ENCODE measurements at places on chromosomes 13 and 19.

DNA sequence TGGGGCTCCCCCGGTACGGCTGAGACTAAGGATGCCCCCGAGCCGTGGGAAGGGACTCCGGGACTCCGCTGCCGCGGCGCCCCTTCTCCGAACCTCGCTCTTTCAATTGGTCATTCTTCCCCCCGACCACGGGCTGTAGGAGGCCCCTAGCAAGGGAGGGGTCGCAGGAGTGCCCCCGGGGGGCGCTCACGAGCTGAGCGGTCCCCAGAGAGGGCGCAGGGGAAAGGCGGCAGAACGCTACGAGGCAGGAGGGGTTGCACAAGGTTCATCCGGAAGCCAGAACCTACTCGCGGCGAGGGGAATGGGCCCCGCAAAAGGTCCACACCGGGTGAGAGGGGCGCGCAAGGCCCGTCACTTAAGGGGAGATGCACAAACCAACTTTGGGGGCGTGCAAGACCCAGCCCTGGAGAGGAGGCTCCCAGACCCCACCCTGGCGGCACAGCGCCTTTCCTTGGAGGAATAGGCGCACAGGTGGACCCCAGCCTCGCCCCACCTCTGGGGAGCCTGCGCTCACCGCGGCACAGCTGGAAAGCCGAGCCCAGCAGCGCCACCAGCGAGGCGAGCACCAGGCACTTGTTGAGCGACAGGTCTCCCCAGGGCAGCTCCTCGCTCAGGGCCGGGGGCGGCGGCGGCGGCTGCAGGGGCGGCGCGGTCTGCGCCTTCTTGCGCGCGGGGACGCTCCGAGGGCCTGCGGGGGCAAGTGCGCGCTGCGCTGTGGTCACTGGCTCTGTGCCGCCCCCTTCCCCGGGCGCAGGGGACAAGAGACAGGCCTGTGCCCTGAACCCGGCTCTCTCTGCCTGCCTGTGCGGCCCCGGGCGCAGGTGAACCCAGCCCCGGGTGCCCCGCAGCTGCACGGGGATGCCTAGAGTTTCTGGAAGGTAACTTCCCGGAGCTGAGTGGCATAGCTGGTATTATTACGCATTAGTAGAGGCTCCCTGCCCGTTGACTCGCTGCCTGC is 2.8 kb downstream of the JSRP1 start:
- no peak for DNase-seq

GRCh38 chr13:44566601-44567000 is 9.5 kb downstream of the TSC22D1 start:
- DNase-seq: no peak

DNA sequence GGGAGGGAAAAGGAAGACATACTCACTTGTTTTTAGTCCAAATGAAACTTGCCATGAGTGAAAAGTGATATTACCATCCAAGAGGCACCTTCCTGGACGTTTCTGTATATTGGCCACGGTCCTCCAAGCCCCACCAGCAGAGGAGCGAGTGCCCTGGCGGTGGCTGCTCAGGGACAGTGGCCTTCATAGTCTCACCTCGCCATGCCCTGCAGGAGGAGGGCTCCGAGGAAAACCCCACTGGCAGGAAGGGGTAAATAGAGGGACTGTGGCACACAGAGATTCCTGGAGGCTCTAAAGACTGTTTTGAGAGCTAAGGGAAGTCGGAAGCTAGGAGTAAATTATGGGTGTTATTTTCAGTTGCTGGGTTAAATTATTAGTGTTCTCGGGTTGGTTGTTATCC is 98.4 kb upstream of the UBL3 start:
- no peak for DNase-seq

GRCh38 chr13:46858776-46859175 is 38.1 kb downstream of the HTR2A start:
- DNase-seq: no peak

GRCh38 chr19:29804493-29804892 is 7.3 kb upstream of the CCNE1 start:
- DNase-seq: no peak

- DNase-seq: no peak
Measured at GRCh38 chr13:110001670-110002275, 215.4 kb upstream of the IRS2 start.

- no peak for DNase-seq
Measured at GRCh38 chr13:39417131-39417530, 185.9 kb downstream of the LHFPL6 start.

GRCh38 chr13:26280822-26281221 is 26.9 kb downstream of the CDK8 start:
- DNase-seq: no peak

GRCh38 chr19:31347828-31348392 is 1.3 kb downstream of the TSHZ3 start:
- DNase-seq: no peak

- no peak for DNase-seq
Measured at GRCh38 chr19:39363901-39364457, 21.8 kb downstream of the SAMD4B start.

DNA sequence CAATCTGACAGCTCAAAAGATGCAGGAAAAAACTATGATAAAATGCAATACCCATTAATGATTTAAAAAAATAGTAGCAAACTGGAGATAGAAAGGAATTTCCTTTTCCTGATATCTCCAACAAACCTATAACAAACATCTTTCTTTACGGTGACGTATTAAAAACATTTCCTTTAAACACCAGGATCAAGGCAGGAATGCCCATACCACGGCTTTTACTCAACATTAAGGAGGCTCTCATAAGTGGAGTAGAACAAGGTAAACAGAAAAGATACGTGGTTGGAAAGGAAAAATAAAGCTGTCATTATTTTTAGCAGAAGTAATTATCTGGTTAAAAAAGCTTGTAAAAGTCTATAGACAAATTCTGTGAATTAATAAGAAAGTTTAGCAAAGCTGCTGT is 61.1 kb downstream of the MIPEP start:
- DNase-seq: no peak

GRCh38 chr13:66830940-66831716 is 399.0 kb downstream of the PCDH9 start:
- DNase-seq: no peak

- DNase-seq: no peak
Measured at GRCh38 chr13:43478902-43479301, 307.9 kb downstream of the ENOX1 start.

DNA sequence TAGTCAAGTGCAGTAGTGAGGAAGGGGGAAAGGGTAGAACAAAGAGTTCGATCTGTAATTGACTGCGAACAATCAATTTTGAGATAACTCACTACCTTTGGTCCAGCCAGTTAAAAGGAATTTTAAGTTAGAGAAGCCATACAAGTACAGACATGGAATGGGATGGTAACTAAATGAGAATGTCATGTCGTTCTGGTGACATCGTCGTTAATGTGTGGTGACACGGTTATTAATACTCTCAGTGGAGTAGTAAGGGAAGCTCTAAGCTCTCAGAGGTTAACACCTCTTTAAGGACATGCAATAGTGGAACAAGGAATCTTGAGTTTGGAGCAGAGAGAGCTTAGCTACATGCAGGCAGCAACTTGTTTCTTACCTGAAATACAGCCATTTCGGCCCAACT is 154.9 kb upstream of the KLF12 start:
- no peak for DNase-seq

- DNase-seq: no peak
Measured at GRCh38 chr13:35343417-35343816, 133.1 kb downstream of the MAB21L1 start.

DNA sequence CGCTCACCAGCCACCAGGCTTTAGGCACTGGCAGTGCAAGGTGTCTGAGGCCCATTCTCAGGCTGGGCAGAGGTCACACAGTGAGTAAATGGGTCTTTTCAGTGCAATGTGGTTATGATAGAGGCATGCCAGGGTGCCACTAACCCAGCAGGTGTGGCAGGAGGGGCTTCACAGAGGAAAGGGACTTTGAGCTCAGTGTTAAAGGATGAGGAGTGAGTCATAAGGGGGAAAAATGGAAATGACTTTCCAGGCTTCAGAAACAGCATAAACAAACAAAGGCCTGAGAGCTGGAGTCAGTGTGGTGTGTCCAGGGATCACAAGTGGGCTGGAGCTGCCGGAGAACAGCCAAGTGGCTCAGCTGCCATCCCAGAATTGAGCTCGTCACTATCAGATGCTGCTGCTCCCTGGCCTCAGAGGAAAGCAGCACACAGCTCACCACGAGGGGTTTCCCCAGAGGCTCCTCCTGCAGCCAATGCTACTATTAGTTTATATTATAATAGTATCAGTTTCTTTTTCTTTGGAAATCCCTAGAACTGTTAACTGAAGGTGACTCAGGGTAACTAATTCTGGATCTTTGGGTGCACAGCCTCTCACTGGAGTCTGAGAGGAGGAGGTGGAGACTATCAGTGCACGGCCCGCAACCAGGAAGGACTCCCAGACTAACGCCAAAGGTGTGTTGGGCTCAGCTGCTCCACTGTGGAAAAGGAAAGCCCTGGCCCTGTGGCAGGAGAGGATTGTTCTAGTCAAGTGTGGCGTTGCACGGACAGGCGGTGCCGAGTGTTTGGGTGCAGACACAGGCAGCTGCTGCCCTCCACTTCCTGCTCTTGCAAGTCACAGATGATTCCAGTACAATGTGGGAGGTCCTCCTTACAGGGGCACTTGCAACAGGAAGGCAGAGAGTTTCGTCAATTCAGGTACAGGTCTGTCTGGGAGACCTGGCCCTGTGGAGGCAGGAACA is 39.5 kb downstream of the DHRS12 start:
- no peak for DNase-seq

DNA sequence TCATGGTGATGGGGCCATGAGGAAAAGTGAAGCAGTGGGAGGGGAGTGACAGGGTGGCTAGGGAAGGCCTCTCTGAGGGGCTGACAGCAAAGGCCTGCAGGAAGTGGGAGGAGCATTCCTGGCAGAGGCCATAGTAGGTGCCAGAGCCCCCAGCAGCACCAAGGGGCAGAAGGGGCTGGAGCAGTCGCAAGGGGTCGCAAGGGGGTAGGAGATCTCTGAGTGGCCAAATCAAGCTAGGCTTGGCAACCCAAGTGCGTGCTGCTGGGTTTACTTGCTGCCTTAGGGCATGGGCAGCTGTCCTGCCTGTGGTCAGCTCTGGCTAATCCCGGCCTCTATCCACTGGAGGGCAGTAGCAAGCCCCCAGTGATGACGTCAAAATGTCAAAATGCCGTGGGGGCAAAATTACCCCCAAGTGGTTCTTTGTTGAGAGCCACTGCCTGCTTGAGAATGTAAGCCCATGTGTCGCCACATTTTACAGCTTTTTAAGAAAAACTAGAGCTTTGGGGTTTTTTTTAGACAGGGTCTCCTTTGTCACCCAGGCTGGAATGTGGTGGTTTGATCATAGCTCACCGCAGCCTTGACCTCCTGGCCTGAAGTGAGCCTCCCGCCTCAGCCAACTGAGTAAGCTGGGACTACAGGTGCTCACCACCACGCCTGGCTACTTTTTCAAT is 11.8 kb downstream of the CCDC97 start:
- no peak for DNase-seq

DNA sequence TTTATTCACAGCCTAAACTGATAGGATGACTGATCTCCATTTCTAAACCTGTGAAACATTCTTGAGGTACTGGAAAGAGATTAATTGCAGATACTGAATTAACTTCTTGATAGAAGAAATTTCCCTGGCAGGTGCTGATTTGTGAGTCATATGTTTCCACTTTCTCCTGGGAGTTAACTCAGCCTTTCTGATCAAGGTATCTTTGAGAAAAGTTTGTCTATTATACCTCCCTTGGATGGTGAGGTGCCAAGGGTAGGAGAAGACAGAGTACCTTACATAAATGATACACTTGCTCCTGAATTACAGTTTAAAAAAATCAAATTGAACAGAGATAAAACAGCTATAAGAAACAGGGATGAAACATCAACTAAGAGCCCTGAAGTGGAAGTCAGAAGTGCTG is 123.0 kb downstream of the RGCC start:
- no peak for DNase-seq

DNA sequence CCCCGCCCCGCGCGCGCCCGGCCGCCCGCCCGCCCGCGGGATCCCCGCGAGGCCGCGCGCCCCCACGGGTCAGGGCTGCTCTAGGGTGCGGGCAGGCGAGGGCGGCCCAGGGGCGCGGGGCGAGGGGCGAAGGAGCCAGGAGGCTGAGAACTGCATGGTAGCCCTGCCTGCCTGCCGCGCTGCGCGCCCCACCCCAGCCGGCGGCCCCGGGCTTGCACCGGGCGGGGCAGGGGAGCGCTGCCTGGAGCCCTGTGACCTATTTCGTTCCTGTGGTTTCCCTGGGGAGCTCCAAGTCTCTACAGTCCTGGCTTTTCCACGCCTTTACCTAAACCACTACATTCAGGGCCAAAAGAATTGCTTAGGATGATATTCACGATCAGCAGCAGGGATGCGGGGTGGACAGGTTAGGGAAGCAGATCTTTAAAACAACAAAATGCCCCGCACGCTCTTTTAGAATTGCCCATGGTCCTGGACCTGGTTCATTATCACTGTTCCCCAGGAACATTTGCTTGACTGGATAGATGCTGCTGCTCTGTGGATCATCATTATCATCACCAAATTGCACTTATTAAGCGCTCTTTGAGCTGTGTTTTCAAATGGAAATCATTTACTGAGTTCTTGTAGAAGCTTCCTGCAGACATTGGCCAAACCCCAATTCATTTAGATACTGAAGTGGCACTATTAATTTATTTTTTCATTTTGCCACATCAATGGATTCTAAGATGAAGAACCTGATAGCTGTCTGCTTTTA is 421 bp upstream of the GPR12 start:
- no peak for DNase-seq

GRCh38 chr13:30121666-30122065 is 185.7 kb downstream of the KATNAL1 start:
- no peak for DNase-seq

DNA sequence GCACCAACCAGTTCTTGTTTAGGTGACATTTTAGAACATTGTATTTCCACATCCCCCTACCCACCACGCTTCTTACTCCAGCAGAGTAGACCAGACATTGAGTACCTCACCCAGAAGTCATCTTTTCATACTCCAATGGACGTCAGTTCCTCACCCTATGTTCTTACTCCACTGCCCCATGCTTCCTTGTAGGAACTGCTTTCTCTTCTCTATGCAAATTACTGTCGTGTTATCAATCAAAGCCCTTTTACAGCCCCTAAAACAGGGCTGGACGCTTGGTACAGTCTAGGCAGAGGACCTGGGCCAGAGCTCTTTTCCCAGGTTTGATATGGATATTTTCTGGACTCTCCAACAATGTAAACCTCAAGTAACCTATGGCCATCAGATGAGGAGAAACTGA is 58.2 kb downstream of the USP12 start:
- DNase-seq: no peak

DNA sequence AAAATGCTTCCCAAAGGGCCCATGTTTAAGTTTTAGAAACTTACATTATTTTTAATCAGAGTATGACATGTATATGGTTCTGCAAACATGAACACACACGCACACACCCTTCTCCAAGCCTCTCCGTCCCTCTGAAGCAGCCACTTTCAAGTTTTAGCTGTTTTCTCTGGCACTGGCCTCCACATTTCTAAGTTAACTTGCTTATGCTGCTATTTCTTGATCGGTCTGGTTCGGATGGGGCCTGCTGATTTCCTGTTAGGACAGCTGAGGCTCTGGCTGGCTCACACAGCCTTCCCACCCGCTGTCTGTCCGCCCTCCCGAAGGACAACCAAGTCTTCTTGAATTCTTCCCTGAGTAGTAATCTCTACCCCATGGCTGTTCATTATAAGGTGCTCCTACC is 4.4 kb downstream of the SPC24 start:
- DNase-seq: no peak
